Epithelial cell of prostate (primary cell): ENCODE measurements at places on chromosomes 1 and 21.

- no peak for DNase-seq
Measured at GRCh38 chr1:224259986-224260385, 70.0 kb downstream of the NVL start.

DNA sequence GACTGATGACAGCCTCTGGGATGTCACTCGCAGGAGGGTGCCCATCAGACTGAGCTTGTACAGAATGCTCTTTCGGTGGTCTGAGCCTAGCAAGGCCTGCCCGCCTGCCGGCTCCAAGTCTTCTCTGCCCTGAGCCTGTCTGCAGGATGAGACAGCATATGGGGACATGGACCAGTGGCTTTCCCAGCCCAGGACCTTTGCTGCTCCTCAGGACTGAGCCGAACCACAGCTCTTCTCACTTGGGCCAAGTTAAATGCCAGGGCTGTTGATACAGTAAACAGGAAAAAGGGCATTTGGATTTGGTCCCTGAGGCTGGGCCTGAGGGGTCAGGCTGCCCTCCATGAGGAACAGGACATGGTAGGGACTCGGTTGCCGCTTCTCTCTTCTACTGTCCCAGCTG, 64.3 kb upstream of the EPS8L3 start:
- no peak for DNase-seq

GRCh38 chr1:226404904-226405222, 3.0 kb downstream of the PARP1 start:
- DNase-seq: no peak

GRCh38 chr1:7915826-7916500, 24.7 kb downstream of the TNFRSF9 start:
- DNase-seq: no peak

DNA sequence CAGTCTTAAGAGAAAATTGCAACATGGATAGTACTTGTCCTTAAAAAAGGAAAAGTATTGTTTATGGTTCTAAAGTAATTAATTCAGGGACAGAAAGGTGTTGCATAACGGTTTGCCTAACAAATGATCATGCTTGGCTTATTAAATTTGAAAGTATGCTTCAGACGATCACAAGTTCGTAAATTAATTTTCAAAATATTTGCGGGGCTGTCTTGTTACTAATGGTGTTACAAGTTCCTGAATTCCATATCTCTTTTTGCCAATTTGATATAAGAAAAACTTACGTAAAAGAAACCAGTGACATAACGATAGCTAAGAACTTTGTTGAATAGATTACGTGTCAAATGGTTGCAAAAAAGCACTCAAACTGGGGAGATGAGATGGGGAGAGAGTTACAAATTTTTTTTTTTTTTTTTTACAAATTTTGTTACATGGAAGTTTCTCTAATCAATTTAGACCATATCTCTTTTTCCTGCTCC, 1.3 kb downstream of the AGO3 start:
- DNase-seq: no peak

GRCh38 chr1:236702791-236703394, 16.6 kb downstream of the ACTN2 start:
- DNase-seq: no peak

- DNase-seq: no peak
Measured at GRCh38 chr1:167659450-167659849, 29.4 kb downstream of the RCSD1 start.

DNA sequence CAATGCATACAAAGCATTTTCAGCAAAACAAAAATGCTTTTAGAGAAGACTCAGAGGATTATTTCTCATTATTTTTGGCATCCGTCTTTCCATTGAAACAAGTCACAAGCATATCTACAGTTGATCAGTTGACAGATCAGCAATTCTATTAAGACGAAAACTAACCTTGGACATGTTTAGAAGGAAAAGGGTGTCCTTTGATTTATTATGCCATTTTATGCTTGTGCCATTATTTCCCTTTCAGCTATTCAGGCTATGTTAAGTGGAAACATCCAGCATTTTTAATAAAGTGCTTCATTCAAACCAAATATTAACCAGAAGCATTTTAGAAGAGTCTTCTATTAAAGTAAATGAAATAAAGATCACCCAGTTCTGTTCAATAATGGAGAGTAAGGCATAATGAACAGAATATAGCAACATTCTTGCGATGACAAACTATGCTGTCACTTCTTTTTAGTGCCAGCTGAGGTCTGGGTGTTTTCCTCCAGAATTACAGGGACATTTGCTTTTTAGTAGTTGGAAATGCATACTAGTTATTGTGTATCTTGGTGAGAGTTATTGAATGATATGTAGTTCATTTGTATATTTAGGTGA, 481.4 kb downstream of the PLA2G4A start:
- DNase-seq: no peak

DNA sequence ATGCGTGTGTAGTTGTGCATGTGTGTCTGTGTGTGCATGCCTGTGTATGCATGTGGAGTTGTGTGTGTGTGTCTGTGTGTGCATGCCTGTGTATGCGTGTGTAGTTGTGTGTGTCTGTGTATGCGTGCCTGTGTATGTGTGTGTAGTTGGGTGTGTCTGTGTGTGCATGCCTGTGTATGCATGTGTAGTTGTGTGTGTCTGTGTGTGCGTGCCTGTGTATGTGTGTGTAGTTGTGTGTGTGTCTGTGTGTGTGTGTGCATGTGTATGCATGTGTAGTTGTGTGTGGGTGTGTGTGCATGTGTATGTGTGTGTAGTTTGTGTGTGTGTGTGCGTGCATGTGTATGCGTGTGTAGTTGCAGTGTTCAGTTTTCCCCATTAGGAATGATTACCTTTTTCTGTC, 162.0 kb downstream of the URB2 start:
- no peak for DNase-seq

GRCh38 chr1:179082999-179083335, 1.1 kb downstream of the TOR3A start:
- DNase-seq: no peak

GRCh38 chr1:236107121-236107907, 35.0 kb upstream of the GPR137B start:
- no peak for DNase-seq

DNA sequence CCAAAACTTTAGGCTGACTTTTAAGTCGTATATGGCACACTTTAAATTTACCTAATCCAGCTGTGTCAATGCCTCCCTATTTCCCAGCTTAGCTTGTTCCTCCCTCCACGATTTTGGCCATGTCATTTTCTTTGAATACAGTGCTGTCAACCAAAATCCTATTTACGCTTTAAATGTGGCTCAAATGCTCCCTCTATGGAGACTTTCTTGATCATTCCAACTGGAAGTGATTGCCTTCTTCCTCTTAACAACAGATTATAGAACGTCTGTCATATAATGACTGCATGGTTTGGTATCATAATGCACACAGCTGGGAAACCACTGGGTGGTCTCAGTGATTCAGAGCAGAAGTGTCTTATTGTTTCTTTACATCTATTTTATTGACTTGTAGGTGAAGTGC, 18.9 kb upstream of the BATF3 start:
- no peak for DNase-seq

DNA sequence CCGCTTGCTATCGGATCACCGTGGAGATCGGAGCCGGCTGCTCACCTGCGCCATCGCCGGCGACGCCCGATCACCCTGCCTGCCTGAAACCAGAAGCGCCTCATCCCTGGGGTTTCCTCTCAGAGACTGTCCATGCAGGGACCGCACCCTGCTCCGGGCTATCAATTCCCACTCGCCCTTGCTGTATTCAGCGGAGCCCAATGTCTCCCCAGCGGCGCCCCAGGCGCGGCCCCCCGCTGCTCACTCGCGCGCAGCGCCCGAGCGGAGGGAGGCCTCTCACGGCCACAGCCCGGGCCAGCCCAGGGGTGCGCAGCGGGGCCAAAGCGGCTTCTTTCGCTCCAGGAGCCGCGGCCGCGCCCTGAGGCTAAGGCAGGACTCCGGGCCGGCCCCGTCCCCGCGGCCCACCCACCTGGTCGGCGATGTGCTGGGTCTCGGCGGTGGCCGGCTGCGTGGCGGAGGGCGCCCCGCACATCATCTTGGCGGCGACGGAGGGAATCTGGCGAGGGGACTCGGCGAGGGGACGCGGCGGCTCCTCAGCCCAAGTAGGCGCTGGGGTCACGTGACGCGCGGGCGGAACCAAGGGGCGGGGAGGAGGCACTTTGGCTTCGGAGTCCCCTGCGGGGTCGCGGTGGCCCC, at the start of gene CSTB:
Gene CSTB (minus strand): TSS at position 514 of the 636 bp plus-strand sequence. CDS start 39 bp downstream, at position 475.
- DNase-seq: no peak

DNA sequence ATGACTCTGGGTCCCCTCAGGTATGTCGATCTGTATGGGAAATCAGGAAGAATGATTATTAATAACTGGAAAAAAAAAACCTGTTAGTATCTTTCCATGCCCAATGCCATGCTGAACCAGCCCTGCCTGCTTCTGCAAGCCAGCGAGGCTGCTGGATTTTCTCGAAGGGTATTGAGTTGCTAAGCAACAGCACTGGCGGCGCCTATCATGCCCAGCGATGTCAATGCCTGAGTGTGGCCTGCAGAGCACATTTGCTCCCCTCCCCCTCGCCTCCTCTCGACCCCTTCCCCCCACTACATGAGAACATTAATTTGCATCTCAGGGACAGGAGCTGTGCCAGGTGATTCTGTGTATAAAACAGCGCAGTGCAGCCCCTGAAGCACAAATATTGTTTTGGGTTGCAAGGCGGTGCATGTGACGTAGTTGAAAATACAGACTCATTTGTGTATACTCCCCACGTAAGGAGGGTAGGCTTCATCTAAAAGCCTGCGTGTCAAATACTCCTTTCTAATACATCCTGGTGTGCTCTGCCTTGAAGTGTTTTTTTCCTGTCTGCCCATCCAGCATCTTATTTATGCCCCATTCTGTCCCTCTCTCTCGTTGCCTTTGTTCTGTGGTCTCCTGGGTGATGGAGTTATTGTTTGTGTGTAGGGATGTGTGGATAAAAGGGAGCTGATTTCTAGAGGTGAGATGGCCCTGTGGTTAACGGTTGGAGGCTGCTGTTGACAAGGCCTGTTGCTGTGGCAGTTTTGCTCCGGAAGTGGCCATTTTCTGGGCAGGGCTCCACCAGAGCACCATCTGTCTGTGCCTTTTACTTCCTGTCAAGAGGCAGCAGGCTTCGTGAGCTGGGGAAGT, 32.7 kb upstream of the ATP5PO start:
- DNase-seq: no peak

GRCh38 chr1:20224546-20224945, 38.2 kb upstream of the PLA2G2C start:
- DNase-seq: no peak
